ENCODE measurements at places on chromosomes 12 and 14. TPM values are rescaled to one million over a fixed set of nuclear protein-coding genes. Genes with fewer than 3 reads are reported as not detected.

- no peak for DNase-seq
Observed at GRCh38 chr12:12975322-12976077, 23.5 kb upstream of the GPRC5D start.

The WDHD1 gene
- total RNA-seq, result 53.8 TPM

GRCh38 chr14:101879529-101880336 lies 84.6 kb upstream of the DYNC1H1 start:
- DNase-seq, result no peak

- DNase-seq, result no peak
Observed at GRCh38 chr14:34682787-34683321, 31.5 kb downstream of the CFL2 start.

DNA sequence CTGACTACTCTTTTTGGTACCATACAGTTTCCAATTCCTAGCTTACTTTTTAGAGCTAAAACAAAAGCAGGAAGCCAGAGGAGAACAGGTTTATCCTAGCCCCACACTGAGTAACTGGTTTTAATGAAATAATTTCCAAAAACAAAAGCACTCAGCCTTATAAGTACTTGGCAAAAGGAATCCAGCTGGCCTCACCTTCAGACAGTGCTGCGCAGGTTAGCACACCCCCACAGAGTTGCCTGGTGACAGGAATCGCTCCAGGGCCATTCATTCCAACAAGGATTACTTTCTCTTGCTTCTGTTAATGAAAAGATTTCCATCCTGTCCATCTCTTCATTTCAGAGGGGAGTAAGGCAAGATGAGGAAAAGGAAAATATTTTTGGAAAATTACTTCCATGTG lies 84.6 kb downstream of the SCFD1 start:
- no peak for DNase-seq

The CLEC9A gene
- total RNA-seq, result not detected

- no peak for DNase-seq
Observed at GRCh38 chr12:27279826-27280225, 35.7 kb downstream of the STK38L start.

Data from activated T-helper 1 cell treated with anti-CD3 and anti-CD28 coated beads, Interleukin-12 subunit alpha, Interleukin-12 subunit beta, Interleukin-2, Interleukin-4 antibody, amounts not matched to agents 30 ng/mL and 10 ng/mL and 1 ng/mL, durations not matched to agents 14 hours and 24 hours and 36 hours (primary cell).